ENCODE measurements at places on chromosomes 13 and 19.
A peak's percentile ranks its signal among the peaks of the same experiment; 100 is the strongest.

GRCh38 chr13:45468635-45469034 is 3.9 kb downstream of the COG3 start:
- DNase-seq: no peak

DNA sequence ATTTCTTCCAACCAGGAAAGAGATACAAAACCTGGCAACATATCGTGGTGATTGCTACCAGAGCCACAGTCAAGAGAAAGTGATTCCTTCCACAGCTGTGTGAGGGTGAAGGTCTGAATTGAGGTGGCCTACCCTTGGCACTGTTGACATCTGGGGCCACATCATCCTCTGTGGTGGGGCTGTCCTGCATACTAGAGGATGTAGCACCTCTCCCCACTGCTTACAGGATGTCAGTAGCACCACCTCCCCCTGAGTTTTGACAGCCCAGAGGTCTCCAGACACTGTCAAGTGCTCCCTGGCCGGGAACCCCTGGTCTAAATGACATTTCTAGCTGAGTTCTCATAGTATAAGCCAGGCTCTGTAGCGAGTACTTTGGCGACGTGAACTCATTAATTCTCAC is 15.5 kb downstream of the PTGER1 start:
- DNase-seq: no peak

GRCh38 chr19:38389101-38389925 is 816 bp downstream of the SPRED3 start:
- DNase-seq: peak; percentile 72

DNA sequence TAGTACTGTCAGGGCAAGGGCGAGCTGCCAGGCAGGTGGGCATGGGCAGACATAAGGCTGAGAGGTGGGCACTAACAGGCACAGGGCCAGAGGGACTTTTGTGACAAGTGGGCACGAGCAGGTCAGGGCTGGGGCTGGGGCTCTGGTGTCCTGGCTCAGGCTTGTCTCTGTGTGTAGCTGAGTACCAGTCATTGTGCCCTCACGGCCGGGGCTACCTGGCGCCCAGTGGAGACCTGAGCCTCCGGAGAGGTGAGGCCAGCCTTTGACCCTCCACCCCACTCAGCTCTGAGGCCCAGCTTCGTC is 21.6 kb downstream of the LTBP4 start:
- no peak for DNase-seq

DNA sequence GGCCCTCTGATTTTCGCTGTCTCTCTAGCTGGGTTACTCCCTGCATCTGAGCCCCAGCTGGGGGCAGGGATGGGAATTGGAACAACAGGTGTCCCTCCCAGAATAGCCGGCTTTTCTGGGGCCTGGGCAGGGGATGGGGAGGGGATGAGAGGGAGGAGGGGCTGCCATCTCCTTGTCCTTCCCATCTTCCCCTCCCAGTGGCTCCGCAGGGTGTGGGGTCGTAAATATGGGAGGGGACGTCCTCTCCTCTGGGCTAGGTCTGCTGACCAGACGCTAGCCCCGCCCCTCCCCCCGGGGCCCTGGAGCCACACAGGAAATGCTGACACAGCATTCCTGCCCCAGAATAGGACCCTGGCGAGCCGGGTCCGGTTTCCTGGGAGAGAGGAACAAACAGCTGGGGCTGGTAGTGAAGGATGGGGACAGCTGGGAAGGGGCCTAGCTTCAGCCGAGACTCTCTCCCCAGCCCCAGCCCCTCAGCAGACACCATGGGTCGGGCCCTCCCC is 1.1 kb downstream of the RYR1 start:
- no peak for DNase-seq

GRCh38 chr13:51044023-51044665 is 66.9 kb downstream of the C13orf42 start:
- DNase-seq: no peak

DNA sequence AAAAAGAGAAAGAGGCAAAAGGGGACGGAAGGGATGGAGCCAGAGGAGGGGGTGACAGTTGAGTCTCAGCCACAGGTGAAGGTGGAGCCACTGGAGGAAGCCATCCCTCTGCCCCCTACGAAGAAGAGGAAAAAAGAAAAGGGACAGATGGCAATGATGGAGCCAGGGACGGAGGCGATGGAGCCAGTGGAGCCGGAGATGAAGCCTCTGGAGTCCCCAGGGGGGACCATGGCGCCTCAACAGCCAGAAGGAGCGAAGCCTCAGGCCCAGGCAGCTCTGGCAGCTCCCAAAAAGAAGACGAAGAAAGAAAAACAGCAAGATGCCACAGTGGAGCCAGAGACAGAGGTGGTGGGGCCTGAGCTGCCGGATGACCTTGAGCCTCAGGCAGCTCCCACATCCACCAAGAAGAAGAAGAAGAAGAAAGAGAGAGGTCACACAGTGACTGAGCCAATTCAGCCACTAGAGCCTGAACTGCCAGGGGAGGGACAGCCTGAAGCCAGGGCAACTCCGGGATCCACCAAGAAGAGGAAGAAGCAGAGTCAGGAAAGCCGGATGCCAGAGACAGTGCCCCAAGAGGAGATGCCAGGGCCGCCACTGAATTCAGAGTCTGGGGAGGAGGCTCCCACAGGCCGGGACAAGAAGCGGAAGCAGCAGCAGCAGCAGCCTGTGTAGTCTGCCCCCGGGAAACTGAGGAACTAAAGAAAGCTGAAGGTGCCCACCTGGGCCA is 2.5 kb downstream of the POLR1G start:
- no peak for DNase-seq
